ENCODE measurements at places on chromosomes 5 and 9.

- DNase-seq: no peak
These were observed 140.4 kb downstream of the PSAT1 start for GRCh38 chr9:78437296-78437695.

DNA sequence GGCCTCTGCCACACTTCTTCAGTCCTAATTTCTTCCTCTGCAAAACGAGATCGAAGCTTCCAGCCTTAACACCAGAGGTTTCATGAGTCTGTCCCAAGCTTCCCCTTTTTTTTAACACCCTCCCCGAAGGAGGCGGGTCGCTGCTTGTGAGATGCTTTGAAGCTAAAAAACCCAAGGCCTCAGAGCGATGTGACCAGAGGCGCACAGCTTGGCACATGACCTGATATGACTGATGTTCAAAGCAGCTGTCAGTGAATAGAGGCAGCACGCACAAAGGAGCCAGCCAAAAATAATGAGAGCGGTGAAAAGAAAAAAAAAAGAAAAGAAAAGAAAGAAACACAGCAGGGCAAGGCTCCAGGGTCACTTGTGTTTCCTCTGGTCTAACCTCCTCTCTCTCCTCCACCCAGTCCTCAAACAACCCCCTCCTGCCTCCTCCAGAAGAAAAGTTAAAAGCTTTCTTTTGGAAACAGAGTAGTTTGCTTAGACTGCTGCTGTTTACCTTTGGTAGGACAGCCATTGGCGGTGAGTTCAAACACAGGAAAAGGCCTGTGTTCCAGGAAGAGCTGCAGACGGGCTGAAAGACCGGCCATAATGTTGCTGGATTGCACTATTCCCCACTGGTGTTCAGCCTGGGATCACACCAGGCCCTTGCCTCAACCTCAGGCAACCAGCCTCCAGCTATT lies 10.9 kb upstream of the ZNF366 start:
- no peak for DNase-seq

DNA sequence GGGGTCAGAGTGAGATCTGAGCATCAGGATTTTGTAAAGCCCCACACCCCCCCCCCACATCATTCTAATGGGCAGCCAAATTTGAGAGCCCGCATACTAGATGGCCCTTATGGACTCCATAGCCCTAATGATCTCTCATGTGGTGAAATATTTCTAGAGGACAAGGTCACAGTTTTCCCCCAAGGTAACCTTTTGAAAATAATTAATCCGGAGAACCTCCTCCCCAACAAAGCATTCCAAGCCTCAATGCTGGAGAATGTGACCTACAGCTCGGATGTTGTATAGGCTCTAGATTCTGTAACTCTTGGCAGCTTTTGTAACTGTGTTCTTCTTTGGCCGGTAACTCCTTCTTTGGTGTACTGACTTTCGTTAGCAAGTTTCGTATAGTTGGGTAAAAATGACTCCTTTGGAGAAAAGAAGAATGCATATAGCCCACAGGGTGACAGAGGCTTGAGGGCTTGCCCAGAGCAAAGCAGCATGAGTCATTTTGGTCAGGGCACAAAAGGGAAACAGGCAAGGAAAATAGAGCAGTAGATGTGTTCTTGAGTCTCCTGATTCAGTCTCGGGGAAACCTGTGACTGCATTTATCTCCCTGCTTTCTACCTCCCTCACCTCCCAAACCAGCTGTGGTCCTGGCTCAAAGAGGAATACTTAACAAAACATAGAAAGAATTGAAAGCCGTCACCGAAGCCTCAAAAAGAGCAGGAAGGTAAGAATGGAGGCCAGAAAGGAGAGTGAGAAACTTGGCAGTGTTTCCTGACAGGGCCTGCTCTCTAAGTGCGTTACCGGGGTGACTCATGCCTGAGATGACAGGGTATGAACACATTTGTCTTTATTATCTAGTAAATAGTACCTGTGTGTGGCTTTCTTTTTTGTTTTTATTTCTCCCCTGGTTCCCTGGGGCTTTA lies 6.6 kb upstream of the XPA start:
- peak; percentile 35 for DNase-seq

DNA sequence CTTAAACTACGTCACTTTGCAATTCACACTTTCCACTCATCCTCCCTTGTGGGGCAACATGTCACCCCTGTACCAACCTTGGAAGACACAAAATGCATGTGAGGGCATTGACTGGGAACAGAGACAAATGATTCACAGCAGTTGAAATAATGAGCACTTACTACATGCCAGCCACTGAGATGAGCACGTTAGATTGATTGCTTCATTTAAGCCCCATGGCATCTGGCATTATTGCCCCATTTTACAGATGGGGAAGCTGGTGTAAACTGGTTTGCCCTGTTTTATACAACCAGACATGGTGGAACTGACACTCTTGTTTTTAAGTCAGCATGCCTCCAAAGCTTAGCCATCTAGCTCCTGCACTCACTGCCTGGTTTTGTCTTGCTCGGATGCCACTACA lies 204.7 kb downstream of the PAPPA start:
- no peak for DNase-seq
